ENCODE measurements at places on chromosomes 6 and 20.

GRCh38 chr20:4683261-4683660 lies 38.4 kb upstream of the PRND start:
- no peak for DNase-seq

DNA sequence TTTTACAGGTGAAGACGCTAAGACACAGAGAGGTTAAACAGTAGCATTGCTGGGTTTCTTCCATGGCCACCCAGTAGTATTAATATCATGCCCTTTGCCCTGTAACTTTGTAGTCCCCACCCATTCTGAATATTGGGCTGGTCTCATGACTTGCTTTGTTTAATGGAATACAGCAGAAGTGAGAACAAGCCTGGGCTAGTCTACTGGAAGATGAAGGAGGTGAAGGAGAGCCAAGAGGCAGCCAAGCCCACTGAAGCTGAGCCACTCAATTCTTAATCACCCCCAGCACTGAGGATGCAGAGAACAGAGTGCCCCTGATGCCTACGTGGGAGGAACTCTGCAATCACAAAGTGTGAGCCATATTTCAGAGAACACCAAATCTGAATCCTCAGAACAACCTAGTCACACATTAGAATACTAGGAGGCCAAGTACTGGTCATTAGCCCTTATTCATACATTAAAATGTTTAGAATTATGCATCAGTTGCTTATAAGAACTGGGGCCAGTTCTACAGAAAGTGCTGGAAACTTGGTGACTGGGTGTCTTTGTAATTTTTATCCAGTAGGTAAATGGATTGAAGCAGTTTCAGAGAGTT lies 270.1 kb upstream of the PRND start:
- no peak for DNase-seq

DNA sequence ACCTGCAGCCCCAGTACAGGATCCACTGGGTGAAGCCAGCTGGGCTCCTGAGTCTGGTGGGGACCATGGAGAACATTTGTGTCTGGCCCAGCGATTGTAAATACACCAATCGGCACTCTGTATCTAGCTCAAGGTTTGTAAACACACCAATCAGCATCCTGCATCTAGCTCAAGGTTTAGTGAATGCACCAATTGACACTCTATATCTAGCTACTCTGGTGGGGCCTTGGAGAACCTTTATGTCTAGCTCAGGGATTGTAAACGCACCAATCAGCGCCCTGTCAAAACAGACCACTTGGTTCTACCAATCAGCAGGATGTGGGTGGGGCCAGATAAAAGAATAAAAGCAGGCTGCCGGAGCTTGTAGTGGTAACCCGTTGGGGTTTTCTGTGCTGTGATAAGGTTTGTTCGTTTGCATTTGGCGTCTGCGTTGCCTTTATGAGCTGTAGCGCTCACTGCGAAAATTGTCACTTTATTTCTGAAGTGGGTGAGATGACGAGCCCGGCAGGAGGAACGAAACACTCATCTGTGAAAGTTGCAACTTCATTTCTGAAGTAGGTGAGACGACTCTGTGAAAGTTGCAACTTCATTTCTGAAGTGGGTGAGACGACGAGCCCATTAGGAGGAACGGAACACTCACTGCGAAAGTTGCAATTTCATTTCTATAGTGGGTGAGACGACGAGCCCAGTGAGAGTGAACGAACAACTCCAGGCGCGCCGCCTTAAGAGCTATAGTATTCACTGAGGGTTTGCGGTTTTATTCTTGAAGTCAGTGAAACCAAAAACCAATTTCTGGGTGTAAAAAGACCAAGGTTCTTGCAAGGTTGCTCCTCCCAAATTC lies 31.1 kb downstream of the SERPINB6 start:
- no peak for DNase-seq

DNA sequence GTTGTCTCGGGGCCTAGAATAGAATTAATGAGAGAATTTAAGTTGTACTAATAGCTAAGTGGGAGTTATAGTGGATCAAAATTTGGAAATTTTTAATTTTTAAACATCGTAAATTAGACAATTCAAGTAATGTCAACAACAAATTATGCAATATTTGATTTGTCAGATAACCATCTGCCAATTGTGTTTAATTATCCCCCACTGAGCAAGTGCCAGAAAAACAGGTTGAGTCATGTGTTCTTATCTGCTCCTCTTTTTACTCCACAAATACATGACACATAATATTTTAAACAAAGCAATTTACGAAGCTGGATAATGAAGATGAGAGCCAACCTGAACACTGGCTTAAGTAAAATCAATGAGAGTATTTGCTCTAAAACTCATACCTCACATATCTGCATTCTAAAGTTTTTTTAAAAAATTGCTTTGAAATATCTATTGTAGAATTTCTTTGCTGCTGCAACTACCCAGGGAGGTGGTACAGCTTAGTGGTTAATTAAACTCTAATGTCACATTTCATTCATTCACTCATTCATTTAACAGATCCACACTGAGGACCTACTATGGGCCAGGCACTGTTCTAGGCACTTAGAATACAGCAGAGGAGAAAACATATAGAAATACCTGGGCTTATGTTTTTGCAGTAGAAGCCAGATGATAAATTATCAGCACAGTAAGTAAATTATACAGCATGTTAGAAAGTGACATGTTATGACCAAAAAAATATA lies 57.1 kb upstream of the MAP7 start:
- peak; percentile 27 for DNase-seq

- DNase-seq, result no peak
Measured at GRCh38 chr20:18856873-18857272, 43.3 kb downstream of the SCP2D1 start.
